Peyer's patch (tissue), 4 donors: ENCODE measurements at places on chromosomes 4 and X. TPM values are rescaled to one million over a fixed set of nuclear protein-coding genes. Genes with fewer than 3 reads are reported as not detected.
A peak's percentile ranks its signal among the peaks of the same experiment; 100 is the strongest.

- no peak for DNase-seq
Observed at GRCh38 chr4:121943941-121944340, 7.9 kb downstream of the TRPC3 start.

The IDUA gene
- 114 TPM for total RNA-seq

GRCh38 chr4:57424232-57424897, 314.2 kb upstream of the IGFBP7 start:
- DNase-seq, result no peak

DNA sequence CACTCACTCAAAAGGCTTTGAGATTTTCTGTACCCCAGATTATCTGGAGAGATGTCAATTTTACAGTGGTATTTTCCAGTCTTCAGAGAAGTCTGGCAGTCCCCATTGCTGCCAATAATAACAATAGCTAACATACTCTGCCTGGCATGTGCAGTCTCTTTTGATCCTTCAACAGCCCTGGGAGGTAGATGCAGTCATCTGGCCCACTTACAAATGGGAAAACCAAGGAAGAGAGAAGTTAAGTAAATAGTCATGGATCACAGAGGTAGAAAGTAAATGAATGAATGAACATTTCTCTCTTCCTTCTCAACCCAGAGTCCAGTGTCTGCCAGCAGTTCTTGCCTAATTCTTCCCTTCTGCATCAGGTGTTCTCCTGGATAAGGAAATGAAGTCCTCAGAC, 113.0 kb upstream of the EDNRA start:
- DNase-seq, result no peak

DNA sequence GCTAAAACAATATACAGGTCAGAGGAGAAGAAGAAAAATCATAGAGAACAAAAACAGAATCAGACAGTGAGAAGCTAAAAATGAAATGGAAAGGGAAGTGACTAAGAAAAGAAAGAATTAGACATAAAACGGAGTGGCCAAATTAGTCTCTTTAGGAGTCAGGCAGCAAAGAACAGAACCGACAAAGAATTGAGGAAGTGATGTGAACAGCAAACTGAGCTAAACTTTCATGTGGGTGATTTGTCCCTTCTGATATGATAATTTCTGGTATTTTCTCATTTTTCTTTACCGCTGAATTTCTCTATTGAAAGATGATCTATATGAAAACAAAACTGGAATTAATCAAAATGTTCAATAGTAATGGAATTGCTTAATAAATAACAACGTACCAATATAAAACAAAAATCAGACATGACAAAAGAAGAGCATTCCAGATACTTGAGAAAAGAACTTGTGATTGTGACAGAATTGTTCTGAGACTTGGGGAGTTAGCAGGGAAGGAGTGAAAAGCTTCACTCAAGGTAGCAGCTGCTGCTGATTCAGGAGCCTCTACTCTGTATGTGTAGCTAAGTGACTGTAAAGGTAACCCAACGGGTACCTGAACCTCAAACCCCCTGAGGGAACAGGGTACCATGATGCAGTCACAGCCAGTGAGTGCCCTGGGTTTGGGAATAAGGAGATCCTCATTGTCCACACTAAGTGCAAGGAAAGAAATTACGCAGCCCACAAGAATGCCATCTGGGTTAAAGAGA, 8.8 kb downstream of the TAPT1 start:
- no peak for DNase-seq

DNA sequence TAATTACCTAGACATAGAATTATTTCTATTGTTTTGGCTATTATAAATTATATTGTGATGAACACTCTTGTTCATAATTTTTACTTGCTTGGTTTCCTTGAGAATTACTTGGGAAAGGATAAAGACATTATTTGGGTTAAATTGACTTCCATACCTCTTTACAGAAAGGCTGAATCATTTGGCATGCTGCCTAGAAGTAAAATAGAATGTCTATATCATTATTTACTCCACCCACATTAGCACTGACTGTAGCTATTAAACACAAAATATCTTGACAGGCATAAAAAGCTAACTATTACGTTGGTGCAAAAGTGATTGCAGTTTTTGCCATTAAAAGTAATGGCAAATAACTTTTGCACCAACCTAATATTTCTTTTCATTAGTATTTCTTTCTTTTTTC, 29.7 kb upstream of the ADH6 start:
- DNase-seq, result no peak

GRCh38 chr4:21181716-21182115, 481.5 kb downstream of the PACRGL start:
- no peak for DNase-seq

DNA sequence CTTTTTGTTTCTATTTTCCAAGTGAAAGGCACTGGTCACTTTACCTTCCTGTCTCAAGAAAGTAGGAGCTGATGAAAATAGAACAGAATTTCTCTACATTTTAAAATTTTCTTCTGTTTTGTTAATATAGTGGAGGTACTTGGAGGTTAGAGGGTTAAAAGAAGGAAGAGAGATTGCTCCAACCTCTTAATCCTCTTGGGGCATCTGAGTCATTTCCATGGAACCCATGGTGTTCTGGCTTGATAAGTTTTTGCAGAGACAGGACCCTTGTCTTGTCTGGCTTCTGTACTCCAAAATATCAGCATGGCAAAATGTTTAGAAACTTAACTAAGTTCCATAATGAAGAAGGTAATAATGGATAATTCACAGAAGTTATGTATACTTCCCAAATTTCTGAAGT, 727.2 kb downstream of the C4orf33 start:
- no peak for DNase-seq

DNA sequence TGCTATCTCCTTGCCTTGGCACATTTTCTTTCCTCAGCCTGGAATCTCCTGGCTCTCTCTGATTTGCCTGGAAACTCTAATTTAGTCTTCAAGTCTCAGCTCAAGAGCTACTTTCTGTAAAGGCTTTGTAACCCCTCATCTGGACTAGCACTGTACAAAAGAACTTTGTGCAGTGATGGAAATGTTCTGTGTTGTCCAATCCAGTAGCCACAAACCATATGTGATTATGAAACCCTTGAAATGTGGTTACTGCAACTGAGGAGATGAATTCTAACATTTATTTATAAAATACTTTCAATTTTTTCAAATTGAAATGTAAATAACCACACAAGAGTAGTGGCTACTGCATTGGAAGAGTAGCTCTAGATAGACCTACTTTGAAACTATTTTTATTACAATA, 66.6 kb upstream of the HS3ST1 start:
- DNase-seq, result no peak

DNA sequence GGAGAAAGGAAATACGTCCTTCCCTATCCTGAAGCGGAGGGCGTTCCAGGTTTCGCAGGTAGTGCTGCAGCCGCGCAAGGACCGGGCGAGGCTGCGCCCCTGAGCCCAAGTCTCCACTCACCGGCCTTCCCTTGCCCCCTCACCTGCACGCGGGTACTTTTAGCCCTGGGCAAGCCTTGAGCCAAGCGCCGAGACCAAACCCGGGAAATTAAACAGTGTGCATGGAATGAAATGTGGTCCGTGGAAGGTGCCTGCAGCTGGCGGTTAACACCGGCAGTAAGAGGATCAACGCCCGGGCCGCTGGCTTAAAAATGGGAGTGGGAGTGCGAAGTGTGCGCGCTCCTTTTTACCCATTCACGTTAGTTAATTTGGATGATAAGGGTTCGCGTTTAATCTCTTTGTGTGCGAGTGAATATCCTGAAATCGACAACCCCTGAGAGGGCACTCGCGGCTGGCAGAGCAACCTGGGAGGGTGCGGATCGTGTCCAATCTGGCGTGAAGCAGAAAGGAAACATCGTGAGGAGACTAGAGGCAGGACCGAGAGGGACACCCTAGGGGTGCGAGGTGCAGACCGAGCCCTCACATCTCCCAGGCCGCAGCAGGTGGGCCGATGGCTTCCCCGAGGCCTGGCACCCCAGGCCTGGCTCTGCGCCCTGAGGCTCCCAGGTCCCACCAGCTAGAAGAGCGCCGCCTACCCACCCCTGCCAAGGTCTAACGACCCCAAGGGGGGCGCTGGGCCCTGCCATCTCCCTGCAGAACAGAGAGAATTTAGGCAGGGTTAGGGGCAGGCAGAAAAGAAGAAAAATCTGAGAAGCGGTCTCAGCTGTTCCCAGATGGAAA, 2.0 kb upstream of the HELT start:
- DNase-seq, result no peak

- DNase-seq, result no peak
Observed at GRCh38 chr4:88134111-88134510, 24.3 kb downstream of the ABCG2 start.

The ZNF280C gene
- total RNA-seq, result 1.8 TPM

The LRPAP1 gene
- 113 TPM for total RNA-seq

DNA sequence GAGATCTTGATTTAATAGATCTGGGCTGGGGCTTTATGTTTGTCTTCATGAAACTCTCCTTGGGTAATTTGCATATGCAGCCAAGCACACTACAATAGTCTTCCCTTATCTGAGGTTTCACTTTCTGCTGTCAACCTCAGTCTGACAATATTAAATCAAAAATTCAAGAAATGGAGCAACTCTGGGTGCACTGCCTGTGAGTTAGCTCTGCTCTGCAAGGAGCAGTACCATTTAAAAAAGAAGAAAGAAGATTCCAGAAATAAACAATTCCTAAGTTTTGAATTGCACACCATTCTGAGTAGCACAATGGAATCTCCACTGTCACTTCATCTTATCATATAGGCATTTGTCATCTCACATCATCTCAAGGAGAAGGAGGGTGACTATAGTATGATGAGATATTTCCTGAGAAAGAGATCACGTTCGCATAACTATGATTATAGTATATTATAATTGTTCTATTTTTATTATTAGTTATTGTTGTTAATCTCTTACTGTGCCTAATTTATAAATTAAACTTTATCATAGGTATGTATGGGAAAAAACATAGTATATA, 9.4 kb downstream of the FNIP2 start:
- no peak for DNase-seq

The STATH gene
- total RNA-seq, result not detected

The GAB3 gene
- 7.4 TPM for total RNA-seq

The RXFP1 gene
- not detected for total RNA-seq

The AKAP14 gene
- total RNA-seq, result not detected

DNA sequence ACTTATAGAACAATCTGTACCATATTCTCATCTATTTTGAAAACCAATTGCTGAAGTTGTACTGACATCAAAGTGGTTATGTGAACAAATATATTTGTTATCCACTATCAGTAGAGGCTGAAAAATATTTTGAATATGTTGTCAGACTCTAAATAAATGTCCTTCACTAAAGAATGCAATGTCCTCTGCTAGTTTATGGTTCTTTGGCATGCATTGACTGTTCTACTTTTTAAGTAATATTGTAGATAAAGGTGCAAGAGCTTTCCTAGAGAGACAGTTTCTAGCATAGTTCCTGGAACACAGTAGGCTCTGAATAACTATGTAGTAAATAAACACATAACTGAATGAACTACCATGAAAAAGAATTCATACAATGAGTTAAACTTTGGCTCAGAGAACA, 18.2 kb upstream of the COX7B2 start:
- DNase-seq, result no peak

GRCh38 chrX:103357871-103358270, 1.6 kb downstream of the TCEAL9 start:
- no peak for DNase-seq

The SMIM43 gene
- not detected for total RNA-seq

DNA sequence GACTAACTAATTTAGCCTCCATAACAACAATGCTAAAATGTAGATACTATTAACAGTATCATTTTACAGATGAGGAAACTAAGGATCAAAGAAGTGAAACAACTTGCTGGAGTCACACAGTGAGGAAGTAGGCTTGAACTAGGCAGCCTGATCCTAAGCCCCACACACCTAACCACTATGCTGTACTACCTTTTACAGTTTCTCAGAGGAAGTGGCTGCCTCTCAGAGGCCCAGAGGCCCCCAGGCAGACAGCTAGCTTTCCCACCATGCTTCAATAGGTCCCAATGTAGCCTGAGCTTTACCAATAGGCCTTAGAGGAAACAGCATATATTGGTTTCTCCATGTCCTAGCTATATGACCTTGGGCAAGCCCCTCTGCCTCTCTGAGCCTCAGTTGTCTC, 69.4 kb upstream of the PJA1 start:
- no peak for DNase-seq

DNA sequence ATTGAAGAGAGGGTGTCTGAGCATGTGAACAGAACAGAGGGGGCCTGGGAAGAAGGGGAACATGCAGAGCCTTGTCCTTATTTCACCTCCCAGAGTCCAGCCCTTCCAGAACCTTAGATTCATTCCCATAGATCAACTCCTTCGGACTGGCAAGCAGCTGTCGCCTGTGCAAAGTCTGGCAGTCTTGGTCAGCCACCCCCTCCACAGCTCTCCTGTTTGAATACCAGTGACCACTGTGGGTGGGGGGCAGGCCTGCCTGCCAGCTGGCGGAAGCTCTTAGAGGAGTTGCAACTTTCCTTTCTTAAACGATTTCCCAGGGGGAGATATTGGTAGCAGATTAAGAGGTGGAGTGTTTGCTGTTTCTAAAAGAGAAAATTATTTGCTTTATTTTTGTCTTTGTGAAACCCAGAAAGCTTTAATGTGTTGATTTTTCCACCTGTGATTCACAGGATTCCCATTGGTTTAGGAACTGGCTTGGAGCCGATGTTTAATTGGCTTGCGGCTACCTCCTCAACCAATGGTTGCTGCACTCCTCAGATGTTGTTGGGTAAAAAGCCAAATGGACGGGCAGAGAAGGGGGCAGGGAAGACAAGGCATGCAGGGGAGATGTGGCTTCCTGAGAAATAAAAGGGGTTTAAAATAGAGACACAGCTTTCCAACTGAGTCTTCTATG, 62.2 kb upstream of the PRPS1 start:
- DNase-seq, result no peak

The IL3RA gene
- total RNA-seq, result 1.7 TPM

- DNase-seq, result no peak
Observed at GRCh38 chrX:107769581-107770317, 5.8 kb downstream of the TSC22D3 start.

- peak; percentile 85 for DNase-seq
Observed at GRCh38 chrX:49155900-49156837, 6.4 kb upstream of the MAGIX start.

- DNase-seq, result peak; percentile 72
Observed at GRCh38 chrX:103918050-103918449, 44.4 kb upstream of the TMSB15B start.

DNA sequence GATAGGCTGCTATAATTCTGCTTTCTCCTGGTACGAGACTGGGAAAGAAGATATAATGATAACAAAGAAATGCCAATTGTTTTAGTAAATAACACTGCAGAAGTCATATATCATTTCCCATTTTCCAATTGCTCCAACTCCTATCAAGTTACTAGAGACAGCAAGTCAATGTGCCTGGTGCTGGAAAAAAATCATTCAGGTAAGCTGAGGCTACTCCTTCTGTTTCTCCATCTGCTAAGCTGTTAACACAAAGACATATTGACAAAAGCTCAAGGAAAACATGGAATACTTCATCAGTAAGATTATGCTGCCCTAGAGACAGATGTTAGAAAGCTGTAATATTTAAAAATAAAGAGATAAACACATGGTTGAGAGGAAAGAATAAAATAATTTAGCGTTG, 10.0 kb downstream of the NAA11 start:
- no peak for DNase-seq
